ENCODE measurements at places on chromosomes 3 and 15. TPM values are rescaled to one million over a fixed set of nuclear protein-coding genes. Genes with fewer than 3 reads are reported as not detected.

DNA sequence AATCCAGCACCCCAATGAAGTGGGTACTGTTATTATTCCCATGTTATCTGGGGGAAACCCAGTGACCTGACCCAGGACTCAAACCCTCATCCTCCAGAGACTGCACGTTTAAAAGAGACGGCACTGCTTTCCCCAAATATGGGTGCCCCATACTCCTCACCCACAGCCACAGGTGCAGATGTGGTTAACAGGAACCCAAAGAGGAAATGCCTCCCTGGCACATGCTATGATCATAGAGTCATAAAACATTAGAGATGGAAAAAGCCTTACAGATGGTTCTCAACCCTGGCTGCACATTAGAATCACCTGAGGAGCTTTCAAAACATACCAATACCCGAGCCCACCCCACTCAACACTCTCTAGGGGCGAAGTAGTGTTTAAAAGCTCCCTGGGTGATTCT lies 111.5 kb downstream of the SEMA5B start:
- no peak for DNase-seq

GRCh38 chr3:49658711-49659110 lies 15.4 kb upstream of the APEH start:
- no peak for DNase-seq

DNA sequence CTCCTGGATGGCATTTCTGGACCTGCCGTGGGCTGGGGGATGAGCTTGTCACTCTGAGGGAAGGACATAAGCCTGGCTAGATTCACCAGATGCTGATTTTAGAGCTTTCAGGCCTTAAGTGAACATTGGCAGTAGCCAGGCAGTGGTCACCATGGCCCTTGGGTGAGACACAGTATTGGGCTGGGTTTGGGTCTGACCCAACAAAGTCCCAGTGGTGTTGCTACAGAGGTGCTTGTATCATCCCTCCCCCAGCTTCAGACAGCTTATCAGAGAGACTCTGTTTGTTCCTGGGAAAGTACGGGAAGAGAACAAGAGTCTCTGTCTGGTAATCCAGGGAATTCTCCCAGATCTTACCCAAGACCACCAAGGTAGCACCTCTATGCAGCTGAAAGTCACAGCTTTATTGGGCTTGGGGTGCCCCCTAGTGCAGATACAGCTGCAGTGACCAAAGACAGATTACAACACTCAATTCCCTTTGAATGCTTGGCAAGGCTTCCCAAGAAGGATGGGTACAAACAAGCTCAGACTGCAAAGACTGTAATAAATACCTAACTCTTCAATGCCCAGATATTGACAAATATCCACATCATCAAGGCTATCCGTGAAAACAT lies 9.8 kb upstream of the RUVBL1 start:
- peak; percentile 32 for DNase-seq

DNA sequence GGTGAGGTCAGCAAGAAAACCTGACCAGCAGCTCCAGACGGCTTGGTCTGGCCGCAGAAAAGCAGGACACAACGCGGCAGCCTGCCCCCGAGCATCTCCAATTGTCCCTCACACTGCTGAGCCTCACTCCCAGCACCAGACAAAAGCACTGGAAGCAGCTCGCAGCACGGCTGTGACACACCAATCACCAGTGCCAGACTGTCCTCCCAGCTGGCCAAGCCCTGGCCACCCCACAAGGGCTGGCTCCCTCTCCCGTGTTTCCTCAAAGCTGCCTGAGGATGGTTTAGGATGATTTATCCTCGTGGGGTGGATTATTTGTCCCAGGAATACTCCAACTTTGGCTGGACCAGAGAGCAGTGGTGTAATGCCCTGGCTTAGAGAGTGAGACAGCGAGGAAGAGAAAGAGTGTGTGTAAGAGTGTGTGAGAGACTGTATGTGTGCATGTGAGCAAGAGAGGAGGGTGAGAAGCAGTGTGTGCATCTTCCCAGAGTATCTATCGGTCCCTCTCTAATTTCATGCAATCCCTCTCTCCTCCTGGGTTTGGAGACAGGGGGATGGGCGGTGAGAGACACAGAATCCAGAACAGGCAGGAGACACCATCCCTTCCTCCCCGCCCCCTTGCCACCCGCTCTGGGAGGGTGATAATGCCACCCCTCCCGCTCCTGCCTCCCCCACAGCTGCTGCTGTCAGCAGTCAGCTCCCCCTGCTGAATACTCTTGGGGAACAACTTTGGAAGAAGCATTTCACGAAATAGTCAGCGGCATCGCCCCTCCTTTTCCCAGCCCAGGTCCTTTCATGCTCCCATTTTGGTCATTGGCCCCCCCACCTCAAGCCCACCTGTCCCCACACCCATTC lies 34.2 kb downstream of the SEMA5B start:
- no peak for DNase-seq

GRCh38 chr15:69606921-69607500 lies 154.4 kb downstream of the RPLP1 start:
- no peak for DNase-seq

The WDR72 gene
- total RNA-seq, result 1.1 TPM

DNA sequence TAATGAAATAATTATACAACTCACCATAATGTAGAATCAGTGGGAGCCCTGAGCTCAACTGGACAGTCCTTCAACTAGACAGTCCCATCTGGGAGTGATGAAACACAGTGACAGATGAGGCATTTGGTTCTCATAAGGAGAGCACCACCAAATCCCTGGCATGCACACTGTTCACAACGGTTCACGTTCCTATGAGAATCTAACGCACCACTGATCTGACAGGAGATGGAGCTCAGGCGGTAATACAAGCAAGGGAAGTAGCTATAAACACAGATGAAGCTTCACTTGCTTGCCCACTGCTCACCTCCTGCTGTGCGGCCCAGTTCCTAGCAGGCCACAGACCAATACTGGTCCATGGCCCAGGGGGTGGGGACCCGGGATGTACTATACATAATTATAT lies 17.0 kb downstream of the PRKAR2A start:
- DNase-seq, result no peak

DNA sequence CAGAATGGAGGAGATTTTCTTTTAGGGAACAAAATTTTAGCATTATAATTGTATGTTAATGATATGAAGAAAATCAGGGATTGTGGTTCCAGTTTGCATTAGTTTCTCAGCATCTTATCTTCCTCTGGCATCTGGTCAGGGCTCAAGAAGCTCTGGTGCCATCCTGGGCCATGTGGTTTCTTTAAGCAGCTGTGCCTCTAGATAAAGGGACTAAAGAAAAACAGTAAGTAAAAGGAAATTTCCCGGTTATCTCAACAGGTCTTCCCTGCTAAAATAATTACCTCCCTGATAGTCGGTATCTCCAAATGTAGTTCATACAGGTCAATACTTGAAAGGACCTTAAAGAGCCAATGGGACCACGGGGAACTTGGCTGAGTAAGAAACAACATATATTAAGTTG lies 375.1 kb upstream of the RBMS3 start:
- DNase-seq, result no peak

Data from glutamatergic neuron (in vitro differentiated cells).